ENCODE measurements at places on chromosomes 2 and 18. TPM values are rescaled to one million over a fixed set of nuclear protein-coding genes. Genes with fewer than 3 reads are reported as not detected.

Gene PIAS2
- total RNA-seq, result 27.7 TPM

Gene SKA1
- total RNA-seq, result 23.9 TPM

Gene HOXD12
- not detected for total RNA-seq

Gene ANKRD36C
- total RNA-seq, result 108 TPM

Measured in endothelial cell of umbilical vein (primary cell).